ENCODE measurements at places on chromosomes 12 and 14. TPM values are rescaled to one million over a fixed set of nuclear protein-coding genes. Genes with fewer than 3 reads are reported as not detected.
A peak's percentile ranks its signal among the peaks of the same experiment; 100 is the strongest.

DNA sequence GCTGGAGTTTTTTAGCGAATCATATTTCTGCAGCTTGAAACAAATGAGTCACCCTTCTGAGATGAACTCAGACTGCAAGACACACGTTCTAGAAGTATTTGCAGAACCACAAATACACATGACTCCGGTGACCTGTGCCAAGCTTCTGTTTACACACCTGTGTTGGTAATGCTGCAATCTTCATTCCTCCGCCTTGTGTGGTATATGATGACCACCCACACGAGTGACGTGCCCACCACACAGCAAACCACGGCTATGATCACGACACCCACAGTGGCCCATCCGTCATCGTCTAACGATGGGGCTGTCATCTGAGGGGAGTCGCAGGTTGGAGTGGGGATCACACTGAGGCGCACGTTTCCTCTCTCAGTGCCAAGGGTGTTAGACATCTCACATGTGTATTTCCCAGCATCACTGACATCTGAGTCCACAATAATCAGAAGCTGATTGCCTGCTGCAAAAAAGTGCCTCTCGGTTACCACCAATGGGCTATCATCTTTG is 43.0 kb downstream of the LRIG3 start:
- DNase-seq = no peak

DNA sequence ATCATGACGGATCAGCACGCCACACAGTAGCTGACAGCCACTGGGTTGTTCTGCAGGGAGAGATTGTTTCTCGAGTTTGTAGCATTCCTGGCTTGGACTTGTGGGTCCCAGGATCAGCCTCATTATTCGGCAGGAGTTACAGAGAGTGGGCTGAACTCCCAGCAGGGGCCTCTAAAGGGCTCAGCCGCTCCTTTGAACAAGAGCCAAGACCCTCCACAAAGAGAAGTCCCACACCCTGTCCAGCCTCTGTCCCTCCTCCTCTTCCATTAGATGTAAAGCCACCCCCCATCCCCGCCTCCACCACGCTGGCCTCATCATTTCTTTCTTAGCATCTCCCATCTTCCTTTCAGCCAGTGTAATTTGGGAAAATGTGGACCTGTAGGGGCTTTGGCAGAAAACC is 96.7 kb upstream of the HSPB8 start:
- no peak for DNase-seq

GRCh38 chr12:12715459-12716150 is 1.6 kb upstream of the CDKN1B start:
- peak; percentile 23 for DNase-seq

DNA sequence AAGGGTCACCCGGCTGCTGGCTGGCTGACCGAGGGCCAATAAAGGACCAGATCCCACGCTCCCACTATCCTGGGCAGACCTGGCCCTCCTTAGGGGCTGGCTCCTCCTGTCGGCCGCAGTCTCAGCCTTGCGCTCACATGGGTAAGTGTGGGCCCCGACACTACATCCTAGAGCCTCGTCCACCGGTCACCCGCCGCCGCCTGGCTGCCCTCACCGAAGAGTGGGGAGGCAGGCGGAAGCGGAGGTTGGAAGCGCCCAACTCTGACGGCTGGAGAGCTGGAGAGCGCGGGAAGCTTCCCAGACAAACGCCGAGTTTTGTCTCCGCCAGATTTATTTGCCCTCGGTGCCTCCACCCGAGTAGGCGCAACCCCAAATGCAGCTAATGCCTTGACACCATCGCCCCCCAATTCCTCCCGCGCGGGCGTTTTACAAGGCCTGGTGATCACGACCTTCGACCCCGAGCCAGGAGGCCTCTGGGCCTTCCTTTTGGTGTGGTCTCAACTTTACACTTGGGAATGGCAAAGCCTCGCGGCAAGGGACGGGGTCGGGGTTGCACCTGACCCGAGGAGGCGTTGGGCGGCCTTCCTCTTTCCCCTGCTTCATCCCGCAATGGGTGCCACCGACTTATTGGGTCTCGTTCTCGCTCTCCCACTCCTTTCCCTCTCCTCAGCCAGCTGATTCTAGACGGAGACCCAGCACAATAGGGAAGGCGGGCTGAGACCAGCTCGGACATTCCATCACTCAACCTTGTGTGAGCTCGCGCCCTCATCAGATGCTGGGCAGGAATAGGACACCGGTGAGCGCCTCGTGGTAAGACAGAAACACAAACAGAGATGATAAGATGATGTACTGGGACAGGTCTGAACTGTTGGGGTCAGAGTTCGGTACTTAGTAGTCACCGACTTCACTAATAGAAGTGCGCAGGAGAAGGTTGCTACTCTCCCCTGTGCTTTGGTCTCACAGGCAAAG is 78.3 kb upstream of the ANO4 start:
- DNase-seq = no peak

GRCh38 chr14:51938137-51938536 is 51.2 kb upstream of the RTRAF start:
- DNase-seq = no peak

- no peak for DNase-seq
Measured at GRCh38 chr14:104214431-104215218, 76.2 kb downstream of the KIF26A start.

- DNase-seq = no peak
Measured at GRCh38 chr12:85779768-85780167, 56.4 kb downstream of the RASSF9 start.

GRCh38 chr14:64035143-64035542 is 182.3 kb downstream of the SYNE2 start:
- DNase-seq = no peak

- DNase-seq = no peak
Measured at GRCh38 chr14:84622357-84622756, 907.6 kb upstream of the FLRT2 start.

GRCh38 chr12:68349921-68350606 is 17.9 kb upstream of the MDM1 start:
- no peak for DNase-seq

GRCh38 chr14:55370883-55371455 is 40.7 kb downstream of the ATG14 start:
- DNase-seq = no peak

DNA sequence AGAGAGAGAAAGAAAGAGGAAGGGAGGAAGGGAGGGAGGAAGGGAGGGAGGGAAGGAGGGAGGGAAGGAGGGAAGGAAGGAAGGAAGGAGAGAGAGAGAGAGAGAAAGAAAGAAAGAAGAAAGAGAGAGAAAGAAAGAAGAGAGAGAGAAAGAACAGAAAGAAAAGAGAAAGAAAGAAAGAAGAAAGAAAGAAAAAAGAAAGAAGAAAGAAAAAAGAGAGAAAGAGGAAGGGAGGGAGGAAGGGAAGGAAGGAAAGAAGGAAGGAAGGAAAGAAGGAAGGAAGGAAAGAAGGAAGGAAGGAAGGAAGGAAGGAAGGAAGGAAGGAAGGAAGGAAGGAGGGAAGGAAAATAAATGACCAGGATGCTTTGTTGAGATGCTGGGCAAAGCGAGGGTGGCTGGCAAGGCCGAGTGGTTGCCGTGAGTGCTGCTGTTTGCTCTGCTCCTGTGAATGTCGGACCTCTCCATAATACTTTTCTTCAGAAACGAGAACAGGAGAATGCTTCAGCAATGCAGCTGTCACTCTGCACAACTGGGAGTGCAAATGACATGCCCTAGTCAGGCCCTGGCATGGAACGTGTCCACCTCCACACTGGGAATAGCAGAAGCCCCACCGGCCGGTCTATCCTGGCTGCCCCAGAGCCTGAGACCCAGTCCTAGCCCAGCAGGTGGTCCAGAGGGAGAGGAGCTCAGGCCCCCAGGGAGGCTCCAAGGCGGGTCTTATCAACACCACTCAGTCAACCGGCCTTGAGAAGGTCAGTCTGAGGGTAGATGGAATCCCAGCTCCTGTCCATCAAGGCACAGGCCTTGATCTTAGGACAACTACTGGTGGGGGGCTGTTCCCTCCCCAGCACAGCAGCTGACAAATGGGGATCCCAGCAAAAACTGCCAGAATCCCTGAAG is 25.1 kb upstream of the EIF5 start:
- DNase-seq = no peak

GRCh38 chr12:128606970-128607369 is 216.8 kb downstream of the SLC15A4 start:
- no peak for DNase-seq

DNA sequence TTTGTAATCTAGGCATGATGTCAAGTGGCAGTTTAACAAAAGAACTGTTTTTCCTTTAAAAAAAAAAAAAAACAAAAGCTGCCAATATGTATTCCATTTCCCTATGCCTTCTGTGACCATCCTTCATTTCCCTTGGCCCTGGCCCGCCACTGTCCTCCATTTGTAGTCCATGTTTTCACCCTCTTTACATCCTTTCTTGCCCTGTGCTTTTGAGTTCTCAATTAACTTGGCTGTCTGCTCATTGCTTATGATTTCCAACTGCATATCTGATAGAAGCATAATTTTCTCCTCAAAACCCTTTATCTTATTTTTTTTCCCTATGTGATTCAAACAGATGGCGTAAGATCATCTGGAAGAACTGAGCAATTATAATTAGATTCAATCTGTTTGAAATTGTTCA is 297.5 kb downstream of the NAV3 start:
- no peak for DNase-seq

DNA sequence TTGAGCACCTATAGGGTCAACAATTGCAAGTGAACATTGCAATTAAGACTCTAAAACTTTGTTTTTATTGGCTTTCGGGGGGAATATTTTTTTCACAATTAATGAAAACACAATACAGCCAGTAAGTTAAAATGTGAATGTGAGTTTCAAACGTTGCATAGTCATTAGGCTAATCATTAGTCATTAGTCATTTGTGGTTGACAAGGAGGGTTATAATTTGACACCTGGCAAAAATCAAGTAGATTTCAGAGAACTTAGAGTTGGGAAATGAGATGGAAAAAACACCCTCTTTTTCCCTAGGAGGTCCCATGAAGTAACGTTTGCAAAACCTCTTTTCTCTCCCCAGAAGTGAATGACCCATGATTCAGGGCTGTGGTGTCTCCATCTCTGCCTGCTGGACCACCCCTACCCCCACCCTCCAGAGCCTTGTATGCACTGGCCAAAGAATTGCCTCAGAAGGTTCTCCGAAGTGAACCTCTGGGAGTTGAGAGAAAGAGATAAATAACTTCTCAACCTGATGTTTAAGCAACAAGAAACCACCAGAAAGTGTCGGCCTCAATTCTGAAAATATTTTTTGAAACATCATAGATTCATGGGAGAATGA is 196.3 kb downstream of the PAX9 start:
- no peak for DNase-seq

DNA sequence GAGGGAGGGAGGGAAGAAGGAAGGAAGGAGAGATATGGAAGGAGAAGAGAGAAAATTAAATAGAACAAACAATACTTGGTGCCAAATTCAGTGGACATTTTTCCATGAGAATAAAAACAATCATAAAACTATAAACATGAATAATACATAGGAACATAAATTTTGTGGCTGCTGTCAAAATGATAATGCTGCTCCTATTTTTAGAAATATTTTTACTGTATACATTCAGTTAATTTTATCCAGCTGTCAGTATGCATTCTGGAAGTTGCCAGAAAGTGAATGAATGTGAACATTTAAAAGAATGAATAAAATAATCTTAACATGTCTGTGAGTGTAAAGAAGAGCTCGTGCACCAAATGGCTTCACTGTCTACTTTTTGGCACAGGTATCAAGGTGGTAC is 13.9 kb upstream of the PCED1B start:
- DNase-seq = no peak

DNA sequence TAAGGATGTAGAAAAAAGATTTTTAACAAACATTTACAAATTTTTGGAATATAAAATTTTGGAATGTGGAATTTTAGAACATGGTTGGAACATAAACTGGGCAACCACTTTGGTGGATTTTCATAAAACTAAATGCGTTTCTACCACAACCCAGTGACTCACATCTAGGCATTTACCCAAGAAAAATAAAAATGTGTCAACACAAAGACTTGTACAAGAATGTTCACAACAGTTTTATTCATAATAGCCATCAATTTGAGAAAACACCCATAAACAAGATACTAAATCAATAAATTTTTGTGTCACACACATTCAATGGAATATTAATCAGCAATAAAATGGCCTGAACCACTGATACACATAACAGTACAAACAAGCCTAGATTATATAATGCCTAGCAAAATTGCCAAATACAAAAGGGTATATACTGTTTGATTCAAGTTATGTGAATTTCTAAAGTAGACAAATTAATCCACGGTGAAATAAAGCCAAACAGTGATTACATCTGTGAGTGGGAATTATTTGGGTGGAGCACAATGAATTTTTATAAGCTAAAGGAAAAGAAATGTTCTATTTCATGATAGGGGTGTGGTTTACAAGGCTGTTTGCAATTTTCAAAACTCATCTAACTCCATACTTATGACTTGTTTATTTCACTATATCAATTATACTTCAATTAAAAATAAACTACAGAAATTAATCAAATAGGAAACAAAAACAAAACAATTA is 415.2 kb upstream of the OR4E1 start:
- DNase-seq = no peak

DNA sequence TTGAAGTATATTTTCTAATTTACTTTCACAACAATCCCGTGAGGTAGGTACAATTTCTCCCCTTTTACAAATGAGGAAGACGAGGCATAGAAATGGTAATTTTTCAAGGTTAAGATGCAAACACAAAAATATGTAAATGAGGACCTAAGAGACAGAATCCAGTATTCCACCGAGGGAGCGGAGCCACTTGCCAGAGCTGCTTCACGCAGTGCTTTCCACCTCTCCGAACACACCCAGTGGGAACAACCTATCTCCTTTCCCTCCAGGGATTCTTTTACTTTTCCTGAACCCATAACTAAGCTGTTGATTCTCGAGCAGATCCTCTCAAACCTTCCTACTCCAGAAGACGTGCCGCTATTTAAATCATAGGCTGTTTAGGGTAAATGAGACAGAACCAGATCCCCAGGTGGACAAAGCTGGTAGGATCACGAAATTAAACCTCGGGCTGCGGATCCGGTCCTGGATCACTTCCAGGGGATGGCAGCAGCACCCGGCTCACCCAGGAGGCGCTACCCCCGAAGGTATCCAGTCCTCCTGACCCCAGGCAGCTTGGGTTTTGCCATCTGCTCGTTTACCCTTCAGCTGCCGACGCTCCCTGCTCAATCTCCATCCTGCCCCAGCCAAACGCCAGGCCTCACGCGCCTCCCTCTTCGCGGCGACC is 1.5 kb downstream of the DDHD1 start:
- no peak for DNase-seq

The PNP gene
- total RNA-seq = 87.2 TPM

The FBRSL1 gene
- total RNA-seq = 58.7 TPM

The TOMM20L gene
- total RNA-seq = not detected

The ERP27 gene
- 5.4 TPM for total RNA-seq

The RBM25 gene
- 123 TPM for total RNA-seq

The KRT74 gene
- total RNA-seq = not detected

The GAS2L3 gene
- total RNA-seq = 0.07 TPM

The PRR4 gene
- total RNA-seq = 0.98 TPM
